Activated effector memory CD4-positive, alpha-beta T cell treated with anti-CD3 and anti-CD28 coated beads, Interleukin-2, amount 50 U/mL, for 16 hours (primary cell): ENCODE measurements at places on chromosomes 11 and 22.

DNA sequence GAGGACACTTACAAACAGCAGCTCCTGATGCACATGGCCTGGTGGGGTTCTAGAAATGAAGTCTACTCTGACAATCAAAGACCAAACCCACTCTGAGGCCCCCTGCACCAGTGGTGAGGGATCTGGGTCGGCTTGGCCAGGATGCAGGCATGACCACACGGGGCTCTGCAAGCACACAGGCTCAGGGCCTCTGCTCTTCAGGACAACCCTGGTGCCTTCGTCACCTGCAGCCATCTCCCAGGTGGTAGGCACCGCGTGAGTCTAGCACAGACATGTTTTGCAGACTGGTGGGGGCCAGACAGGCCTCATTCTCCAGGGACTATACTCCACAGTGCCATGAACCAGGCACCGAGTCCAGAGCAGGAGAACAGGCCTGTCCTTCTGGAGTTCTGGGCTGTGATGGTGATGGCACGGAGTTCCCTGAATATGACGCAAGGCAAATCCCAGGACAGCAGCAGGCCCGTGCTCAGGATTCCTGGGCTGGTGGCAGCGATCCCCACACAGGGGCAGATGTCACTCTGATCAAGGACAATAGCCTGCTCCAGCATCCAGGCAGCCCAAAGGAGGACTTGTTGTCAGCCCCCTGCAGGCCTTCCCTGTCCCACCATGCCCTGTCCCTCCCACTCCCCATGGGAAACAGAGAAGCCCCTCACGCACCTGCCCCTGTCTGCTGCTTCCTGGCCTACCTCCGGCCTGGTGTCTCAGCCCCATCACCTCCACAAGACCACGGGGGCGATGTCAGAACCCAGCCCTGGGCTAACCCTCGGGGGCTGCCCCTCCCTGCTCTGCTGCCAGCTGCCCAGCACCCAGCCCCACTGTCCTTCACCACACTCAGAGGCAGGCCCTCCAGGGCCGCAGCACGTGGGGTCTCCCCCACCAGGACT lies 36.1 kb downstream of the GNB1L start:
- peak; percentile 58 for DNase-seq

DNA sequence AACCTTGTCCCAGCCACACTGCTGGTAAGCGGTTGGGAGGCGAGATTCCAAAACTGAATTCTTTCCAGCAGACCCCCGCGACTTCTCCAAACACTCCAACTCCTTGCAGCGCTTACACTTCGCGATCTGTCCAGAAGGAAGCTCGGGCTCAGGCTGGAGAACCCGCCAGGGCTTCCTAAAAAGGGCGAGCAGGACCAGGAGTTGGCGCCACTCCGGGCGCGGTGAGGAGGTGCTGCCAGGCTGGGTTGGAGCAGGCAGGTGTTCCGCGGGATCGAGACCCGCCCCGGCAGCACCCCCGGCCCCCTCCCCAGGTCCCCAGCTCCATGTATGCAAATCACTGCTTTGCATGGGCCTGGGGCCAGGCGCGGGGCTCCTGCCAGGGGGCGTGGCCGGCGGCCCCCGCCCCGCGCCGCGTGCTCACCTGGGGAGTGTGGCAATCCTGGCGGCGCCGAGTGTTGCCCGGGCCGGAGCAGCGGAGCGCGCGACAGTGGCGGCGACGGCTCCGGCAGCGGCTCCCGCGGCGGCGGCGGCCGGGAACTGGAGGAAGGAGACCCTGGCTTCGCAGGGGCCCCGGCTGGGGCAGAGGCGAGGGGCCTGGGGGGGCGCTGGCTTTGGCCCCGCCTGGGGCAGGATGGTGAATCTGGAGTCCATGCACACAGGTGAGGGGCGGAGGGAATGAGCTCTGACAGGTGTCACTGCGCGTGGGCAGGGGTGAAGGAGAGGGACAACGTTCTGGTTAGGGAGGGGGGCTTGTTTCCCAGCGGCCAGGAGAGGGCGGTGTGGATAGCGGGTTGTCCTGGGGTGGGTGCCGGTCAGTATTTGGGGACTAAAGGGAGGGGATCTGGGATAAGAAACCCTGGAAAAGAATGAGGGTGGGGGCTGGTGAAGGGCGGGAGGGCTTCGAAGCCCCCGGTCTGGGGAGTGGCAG lies at the start of gene POU2F3:
Gene POU2F3 (plus strand): TSS at position 428 of the 928 bp plus-strand sequence. CDS start 204 bp downstream, at position 632.
- DNase-seq: no peak

DNA sequence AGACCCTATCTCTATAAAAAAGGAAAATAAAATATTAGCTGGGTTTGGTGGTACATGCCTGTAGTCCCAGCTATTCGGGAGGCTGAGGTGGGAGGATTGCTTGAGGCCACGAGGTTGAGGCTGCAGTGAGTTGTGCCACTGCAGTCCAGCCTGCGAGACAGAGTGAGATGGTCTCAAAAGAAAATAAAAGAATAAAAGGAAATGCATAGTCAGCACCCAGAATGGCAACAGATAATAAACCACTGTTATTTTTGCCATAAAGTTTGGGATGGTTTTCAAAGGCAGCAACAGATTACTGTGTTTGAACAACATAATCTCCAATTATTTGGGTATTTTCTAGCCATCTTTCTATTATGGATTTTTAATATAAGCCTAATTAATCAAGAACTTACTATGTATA lies 61.9 kb downstream of the ATG16L2 start:
- DNase-seq: no peak

DNA sequence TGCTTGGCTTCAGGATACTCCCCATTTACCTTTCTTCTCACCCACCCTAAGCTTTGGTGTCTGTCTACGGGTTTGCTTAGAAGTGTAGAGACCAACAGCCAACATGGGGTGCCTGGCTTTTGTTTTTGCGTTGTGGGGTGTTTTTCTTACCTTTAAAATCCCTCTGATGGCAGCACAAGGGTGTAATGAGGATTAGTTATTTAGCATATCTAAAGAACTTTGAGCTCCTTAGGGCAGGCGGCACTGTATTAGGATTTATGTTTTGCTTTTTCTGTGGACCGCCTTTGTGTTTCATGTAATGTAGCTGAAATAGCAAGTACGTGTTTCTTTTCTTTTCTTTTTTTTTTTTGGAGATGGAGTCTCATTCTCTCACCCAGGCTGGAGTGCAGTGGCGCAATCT lies 8.9 kb downstream of the AP2A2 start:
- no peak for DNase-seq
